ENCODE measurements at places on chromosomes 3 and 15.

- DNase-seq, result peak; percentile 55
Measured at GRCh38 chr3:50226888-50227389, 9.1 kb upstream of the GNAI2 start.

DNA sequence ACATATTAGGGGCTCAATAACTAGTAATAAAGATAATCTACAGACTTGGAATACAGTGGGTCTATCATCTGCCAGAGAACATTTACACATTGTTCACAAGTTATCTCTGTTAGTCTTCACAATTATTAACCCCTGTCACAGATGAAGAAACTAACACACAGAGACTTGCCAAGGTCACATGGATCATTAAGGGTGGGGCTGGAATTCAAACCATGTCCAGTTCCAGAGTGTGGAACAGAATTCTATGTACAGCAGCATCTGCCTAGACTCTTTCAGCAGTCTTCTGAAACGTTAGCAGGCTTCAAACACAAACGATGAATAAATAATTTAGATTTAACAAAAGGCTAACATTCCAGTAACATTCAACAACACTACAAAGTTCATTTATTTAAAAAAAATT, 673.9 kb upstream of the NR2F2 start:
- no peak for DNase-seq

GRCh38 chr3:119630128-119630879, 30.1 kb downstream of the POPDC2 start:
- DNase-seq, result peak; percentile 56

GRCh38 chr3:197956626-197956988, 3.4 kb upstream of the LMLN start:
- no peak for DNase-seq

GRCh38 chr3:61449327-61450040, 111.9 kb upstream of the PTPRG start:
- no peak for DNase-seq

DNA sequence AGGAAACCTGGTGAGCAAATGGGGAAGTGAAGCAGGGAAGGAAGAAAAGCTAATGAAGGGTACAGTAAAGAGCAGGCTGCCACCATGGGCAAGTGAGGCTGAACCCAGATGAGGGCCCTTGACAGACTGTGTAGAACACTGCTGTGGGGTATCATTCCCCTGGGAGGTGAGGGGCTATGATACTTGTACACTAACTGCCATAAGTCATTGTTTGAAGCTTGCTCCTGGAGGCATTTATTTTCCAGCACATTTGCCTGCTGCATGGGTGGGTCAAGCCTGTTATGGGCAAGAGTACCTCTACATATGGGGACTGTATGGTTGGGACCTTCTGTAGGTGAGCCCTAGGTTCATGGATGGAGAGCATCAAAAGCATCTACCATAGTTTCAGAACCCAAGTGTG, 57.4 kb downstream of the POMGNT2 start:
- DNase-seq, result no peak

DNA sequence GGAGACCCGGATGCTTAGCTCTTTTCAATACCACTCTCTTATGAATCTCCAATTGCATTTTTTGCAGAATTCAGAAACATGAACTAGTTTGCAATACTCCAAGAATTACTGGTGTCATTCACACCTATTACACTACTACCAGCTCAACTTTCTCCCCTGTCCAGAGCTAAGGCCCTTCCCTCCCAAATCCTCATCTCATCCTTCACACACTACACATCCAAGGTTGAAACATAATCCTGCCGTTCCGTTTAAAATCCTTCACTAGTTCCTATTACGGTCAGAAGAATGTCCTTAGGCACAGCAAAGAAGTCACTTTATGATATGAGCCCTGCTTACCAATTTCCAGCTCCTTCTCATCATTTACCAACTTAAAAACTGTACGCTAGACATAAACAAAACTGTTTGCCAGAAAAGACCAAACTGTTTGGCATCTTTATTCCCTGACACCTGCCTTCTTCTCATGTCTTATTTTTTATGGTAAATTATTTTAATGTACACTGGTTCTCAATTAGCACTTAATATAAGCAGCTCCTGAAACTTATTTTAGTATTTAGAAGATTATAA, 22.6 kb downstream of the TBL1XR1 start:
- no peak for DNase-seq

DNA sequence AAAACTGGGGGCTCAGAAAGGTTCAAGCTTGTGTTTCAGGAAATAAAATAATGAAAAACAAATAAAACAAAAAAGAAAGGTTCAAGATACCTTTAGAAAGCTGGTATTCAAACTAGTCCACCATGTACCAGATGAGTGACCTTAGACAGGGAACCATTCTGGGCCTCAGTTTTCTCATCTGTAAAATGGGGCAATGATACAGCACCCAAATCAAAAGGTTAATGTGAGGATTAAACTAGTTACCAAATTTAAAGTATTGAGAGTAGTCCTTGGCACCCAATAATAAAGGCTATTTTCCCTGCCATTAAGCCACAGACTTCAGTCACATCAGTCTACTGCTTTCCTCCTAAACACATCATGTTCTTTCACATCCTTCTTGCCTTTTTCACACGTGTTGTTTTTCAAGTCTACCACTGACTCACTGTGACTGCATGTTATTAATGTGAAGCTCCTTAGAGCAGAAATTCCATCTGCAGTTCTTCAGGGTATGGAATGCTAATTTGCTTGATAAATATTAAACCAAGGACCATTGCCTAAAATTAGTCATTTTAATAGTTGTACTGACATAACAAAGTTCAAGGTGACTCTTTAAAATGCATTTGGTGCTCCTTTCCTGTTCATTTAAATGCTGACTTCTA, 19.9 kb downstream of the TAMM41 start:
- DNase-seq, result no peak

GRCh38 chr15:38678281-38678680, 113.7 kb upstream of the RASGRP1 start:
- no peak for DNase-seq

GRCh38 chr3:191985691-191986090, 524.7 kb downstream of the PYDC2 start:
- no peak for DNase-seq

DNA sequence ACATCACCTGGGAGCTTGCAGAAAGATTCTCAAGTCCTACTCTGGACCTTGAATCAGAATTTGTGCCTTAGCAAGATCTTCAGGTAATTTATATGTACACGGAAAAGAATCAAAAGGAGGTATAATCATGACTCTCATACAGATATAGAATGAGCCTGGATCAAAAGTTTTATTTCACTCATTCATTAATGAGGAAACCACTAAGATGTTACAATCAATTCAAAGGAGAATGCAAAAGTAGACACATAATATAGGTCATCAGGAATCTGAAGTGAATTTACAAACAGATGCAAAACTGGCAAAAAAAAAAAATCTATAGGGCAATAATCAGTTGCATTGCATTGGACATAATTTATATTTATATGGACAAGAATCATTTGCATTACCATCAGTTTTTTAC, 195.4 kb upstream of the TLE3 start:
- DNase-seq, result no peak

DNA sequence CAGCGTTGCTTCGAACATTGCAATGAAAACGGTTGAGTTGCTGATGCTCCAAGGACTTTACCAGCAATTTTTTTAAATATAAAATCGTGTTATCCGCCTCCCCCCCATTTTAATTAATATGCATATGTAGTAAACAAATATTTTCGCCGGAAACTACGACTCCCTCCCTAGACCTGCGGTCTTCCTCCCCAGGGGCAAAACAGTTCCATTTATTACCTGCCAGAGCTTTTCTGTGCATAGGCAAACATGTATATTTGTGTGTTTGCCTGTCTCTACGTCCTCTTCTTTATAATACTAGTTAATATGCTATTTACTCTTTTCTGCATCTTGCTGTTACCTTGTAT, 593 bp upstream of the RSL24D1 start:
- no peak for DNase-seq

DNA sequence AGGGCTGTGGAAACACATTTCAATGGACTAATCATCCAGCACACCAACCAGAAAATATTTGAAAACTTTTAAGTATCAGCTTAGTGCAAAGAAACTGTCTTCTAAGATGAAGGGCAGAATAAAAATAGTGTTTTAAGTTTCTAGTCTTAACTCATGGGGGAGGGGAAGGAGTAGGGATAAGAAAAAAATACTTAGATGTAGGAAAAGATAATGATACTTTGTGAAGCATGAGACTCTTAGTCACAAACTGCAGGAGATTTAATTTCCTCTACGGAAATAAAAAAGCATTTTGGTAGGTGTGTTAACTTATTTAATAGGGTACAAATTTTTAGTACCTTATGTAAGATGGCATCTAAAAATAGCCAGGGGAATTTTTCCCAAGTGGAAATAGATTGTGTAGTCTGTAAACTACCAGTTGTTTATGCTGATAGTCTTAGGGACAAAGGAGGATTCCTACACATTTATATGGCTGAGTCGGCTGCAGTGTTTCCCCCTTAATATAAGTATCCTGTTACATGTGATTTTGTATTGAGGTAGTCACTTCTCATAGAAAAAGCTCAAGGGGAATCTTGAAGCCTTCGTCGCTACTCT, 78.2 kb upstream of the GBE1 start:
- DNase-seq, result no peak

All from hepatic stellate cell (primary cell).